Stimulated activated effector memory CD8-positive, alpha-beta T cell treated with anti-CD3 and anti-CD28 coated beads, Interleukin-12 subunit alpha, Interleukin-12 subunit beta, amount 100 ng/mL, for 72 hours (primary cell): ENCODE measurements at places on chromosomes 12 and 14.

GRCh38 chr12:24078318-24078765, 128.9 kb upstream of the SOX5 start:
- no peak for DNase-seq

DNA sequence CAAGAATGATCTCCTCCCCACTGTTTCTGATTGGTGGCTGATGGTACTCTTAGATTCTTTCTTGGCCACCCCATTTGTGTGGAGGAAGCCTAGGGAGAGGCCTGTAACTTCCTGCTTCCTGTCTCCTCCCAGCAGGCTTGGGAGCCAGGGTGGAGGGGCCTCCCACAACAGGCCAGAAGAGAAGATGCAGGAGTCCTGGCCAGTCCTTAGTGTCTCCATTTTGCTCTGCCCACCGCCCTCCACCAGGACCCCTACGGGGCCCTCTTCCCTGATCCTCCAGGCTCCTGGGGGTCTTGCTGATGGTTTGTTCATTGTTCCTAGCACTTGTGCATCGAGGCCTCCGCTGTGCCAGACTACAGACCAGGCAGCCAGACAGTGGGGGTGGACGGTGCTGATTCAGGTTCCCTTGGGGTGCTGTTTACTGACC, 6.8 kb downstream of the TSPAN9 start:
- no peak for DNase-seq

- no peak for DNase-seq
Measured at GRCh38 chr14:72275242-72275641, 343.0 kb downstream of the RGS6 start.

GRCh38 chr14:104520620-104521410, 58.7 kb upstream of the C14orf180 start:
- no peak for DNase-seq

- DNase-seq, result no peak
Measured at GRCh38 chr12:7295529-7295928, 8.3 kb upstream of the ACSM4 start.

DNA sequence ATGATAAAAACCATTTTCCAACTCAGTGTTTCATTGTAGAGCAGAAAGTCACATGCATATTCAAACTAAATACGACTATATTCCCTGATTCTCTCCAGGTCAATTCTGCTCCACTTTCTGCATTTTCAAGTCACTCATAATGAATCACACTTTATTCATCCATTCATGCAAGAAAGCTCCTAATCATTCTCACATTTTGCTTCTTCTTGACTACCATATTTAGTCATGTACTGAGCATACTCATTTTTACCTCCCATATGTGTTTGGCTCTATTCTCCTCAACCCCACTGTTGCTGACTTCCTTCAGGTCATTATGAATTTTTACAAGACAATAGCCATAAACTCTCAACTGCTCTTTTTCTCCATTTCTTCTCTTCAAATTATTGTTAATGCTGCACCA, 43.4 kb upstream of the PIK3C2G start:
- DNase-seq, result no peak

DNA sequence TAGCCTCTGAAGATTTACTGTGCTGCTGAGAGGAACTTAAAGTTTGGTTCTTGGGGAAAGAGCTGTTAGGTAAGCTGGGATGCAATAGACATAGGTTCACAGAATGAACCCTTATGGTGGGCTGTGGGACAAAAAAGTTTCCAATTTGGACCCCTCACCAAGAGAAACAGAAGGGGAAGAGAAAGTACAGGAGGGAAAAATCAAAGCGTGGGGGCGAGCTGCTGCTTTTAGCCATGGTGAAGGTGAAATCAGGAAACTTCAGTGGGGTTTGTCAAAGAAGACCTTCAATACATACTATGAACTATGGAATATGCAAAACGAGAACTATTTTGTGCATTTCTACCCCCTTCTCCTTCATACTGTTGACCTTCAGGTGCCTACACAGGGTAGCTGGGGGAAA, 10.6 kb upstream of the NINJ2 start:
- no peak for DNase-seq

DNA sequence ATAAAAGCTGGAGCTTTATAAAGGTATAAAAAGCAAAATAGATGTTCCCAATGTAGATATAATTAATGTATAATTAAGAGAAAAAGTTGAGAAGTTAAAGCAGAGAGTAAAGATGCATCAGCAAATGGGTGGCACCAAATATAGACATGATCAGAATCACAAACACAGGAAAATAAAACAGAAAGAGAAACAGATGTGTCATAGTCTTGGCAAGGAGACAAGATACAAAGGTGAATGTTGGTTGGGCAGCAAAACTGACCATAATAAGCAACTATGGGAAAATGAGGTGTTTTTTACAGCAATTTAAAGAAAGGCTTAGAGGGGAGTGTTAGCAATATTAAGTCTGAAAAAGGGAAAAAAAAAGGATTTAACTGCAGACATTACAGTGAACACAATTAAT, 135.4 kb upstream of the CLEC14A start:
- no peak for DNase-seq

GRCh38 chr12:121000530-121000929, 15.8 kb downstream of the C12orf43 start:
- no peak for DNase-seq

DNA sequence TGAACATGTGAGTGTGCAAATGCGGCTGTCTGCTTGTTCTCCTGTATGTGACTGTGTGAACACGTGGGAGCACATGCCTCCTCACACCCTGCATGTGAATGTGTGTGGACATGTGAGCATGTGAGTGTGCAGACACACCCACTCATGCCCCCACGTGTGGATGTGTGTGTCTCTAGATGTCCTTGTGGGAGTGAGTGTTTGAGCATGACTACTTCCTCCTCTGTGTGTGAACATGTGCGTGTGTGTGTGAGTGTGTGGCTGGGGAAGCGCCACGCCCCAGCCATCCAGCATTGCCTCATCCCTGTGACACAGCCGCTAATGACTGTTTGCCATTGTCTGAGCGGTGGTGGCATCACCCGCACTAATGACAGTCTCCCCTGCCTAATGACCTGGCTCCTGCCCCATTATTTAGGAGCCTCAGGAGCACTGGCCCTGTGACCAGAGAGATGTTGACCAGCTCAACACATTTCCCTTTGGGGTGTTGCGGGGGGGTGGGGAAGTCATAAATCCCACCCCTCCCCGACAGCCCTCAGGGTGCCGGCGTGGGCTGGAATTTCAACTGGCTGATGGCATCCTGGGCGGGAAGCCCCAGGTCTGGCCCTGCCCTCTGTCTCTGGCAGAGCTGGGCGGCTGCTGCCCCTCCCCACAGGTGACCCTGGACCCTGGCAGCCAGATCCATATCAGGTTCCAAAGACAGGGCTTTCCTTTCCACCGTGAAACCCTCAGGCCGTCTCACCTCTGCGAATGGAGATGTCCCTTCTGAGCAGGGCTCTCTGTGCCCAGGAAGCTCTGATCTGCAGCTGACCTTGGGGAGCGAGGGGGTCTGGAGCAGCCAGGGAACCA, 11.5 kb upstream of the KRT80 start:
- no peak for DNase-seq

GRCh38 chr12:50166799-50167048, 445 bp downstream of the CERS5 start:
- DNase-seq, result no peak

GRCh38 chr12:98053202-98053601, 462.2 kb upstream of the TMPO start:
- DNase-seq, result no peak

DNA sequence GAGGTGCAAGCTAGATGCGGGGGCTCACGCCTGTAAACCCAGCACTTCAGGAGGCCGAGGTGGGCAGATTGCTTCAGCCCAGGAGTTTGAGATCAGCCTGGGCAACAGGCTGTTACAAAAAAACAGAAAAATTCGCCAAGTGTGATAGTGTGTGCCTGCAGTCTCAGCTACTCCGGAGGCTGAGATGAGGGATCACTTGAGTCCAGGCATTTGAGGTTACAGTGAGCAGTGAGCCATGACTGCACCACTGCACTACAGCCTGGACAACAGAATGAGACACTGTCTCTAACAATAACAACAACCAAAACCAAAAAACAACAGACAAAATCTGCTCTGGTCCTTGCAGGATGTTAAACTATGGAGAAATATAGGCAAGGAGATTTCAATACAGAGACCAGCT, 13.9 kb downstream of the BTBD7 start:
- peak; percentile 25 for DNase-seq

GRCh38 chr12:75908961-75909605, 122.5 kb downstream of the PHLDA1 start:
- DNase-seq, result no peak

GRCh38 chr12:49161092-49161795, 27.6 kb downstream of the TUBA1A start:
- DNase-seq, result no peak

GRCh38 chr14:36579001-36579555, 3.3 kb downstream of the NKX2-8 start:
- DNase-seq, result no peak

DNA sequence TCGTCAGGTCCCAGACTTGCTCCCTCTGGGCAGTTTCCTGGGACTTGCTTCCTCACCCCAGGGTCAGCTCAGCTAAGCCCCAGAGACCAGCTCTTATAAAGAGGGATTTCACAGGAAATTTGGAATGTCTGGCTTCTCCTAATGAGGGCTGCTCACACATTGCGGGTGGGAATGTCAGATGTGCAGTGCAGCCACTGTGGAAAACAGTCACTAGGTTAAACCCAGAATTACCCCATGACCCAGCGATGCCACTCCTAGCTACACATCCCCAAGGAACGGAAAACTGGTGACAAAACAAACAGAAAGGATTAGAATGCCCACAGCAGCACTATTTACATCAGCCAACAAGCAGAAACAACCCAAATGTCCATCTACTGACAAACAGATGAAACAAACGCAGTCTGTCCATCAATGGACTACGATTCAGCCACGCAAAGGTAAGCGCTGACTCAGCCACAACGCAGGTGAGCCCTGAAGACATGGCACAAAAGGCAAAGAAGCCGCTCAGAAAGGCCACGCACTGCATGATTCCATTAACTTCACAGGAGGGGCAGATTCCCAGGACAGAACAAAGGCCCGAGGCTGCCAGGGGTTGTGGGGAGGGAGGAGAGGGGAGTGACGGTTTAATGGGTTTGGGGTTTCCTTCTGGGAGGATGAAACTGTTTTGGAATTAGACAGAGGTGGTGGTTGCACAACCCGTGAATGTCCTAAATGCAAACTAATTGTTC, 63.0 kb downstream of the NCOR2 start:
- no peak for DNase-seq

GRCh38 chr12:64826234-64826633, 1.8 kb downstream of the TBC1D30 start:
- peak; percentile 58 for DNase-seq

DNA sequence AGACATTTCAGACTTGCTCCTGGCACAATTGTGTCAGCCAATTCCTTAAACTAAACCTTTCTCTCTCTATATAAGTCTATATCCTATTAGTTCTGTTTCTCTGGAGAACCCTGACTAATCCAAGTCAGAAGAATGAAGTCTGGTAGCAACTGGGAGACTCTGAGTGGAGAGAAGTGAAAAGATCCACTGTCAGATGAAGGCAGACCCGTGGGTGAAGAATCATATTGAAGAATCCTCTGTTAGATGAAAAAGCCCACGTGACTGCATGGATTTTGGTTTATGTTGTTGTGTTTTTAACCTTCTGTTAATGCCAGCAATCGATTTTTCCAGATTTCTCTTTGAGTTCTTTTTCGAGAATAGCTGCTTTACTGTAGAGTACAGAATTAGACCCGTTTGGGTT, 29.5 kb upstream of the APOLD1 start:
- DNase-seq, result no peak

- no peak for DNase-seq
Measured at GRCh38 chr14:96586056-96586455, 83.9 kb downstream of the PAPOLA start.

DNA sequence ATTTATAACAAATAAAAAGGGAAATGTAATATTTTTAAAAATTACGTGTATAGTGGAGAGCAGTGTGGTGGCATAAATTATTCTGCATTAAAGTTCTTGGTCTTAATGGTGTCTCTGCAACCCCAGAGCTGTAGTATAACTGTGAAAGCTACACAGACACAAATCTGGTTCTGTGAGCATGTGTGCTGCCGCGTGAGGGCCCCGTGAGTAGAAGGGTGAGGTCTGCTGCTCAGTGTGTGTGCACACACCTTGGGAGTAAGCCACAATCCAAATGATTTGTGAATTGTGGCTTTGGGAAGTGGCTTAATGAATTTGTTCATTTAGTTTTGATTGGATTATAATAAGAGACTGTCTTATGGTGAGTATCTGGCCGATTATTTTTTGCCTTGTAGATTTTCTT, 16.8 kb downstream of the PELI2 start:
- no peak for DNase-seq

DNA sequence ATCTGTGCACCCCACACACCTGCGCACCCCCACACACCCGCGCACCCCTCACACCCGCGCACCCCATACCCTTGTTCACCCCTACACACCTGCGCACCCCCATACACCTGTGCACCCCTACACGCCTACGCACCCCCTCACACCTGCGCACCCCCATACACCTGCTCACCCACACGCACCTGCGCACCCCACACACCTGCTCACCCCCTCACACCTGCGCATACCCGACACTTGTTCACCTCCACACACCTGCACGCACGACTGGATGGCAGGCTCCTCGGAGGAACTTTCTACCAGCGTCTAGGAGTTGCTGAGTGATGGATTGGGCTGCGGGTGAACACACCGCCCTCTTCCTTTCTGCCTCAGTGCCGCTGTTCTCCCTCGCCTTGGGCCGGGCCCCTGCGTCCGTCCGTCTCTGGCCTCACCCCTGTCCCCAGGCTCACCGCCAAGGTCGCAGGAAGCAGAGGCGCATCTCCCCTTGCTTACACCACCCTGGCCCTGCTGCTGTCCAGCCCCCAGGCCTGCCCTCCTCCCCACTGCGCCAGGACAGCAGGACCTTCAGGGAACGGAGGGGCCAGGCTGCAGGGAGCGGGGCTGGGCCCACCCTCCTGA, 20.7 kb upstream of the TMEM106C start:
- DNase-seq, result no peak

DNA sequence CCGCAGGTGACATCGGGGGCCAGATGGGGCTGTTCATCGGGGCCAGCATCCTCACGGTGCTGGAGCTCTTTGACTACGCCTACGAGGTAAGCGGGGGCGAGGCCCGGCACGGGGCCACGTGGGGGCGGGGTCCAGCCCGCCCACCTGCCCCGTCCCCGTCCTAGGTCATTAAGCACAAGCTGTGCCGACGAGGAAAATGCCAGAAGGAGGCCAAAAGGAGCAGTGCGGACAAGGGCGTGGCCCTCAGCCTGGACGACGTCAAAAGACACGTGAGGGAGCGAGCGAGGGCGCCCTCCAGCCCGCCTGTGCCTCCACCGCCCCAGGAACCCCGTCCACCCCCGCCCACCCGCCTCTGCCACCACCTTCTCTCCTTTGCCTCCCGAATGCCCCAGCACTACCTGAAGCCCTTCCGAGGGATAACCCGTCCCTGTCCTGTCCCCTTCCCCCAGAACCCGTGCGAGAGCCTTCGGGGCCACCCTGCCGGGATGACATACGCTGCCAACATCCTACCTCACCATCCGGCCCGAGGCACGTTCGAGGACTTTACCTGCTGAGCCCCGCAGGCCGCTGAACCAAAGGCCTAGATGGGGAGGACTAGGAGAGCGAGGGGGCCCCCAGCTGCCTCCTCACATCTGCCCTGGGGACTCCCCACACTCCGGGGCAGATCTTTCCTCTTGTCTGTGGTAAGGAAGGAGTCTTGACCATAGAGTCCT, 3.9 kb upstream of the SMARCD1 start:
- DNase-seq, result no peak

- no peak for DNase-seq
Measured at GRCh38 chr14:65370801-65371248, 41.7 kb upstream of the FUT8 start.
